AG08395 (cell line): ENCODE measurements at places on chromosomes 5 and 9.

DNA sequence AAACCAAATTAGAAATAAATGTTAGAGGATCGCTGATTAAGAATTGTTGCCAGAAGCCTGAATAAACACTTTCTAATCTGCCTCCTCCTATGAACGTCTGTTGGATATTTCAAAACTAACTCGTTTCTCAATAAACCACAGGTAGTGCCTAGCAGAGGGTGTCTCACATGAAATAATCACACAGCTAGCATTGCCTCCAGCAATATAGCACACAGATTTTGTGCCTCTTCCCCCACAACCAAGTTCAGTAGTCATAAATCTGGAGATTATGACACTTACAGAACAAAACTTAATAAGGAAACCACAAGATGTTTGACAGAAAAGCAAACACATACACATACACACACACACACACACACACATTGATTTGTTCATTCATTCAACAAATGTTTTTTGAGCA is 173.2 kb upstream of the CDH10 start:
- DNase-seq: no peak

DNA sequence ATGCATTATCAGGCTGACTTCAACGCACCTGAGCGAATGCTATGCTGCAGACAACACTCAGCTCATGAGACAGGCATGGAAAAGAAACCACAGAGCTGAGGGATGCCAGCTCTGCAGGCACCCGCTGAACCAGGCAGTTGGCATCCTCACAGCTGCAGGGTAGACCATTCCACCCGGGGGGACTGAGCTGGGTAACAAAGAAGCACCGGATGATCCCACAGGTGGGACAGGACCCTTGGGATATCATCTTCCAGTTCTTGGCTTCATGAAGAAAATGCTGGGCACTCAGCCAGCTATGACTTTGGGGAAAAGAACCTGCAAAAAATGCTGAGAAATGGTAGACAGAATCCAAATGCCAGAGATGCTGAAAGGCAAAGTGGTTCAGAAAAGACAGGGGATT is 9.6 kb downstream of the EPB41L4B start:
- no peak for DNase-seq

GRCh38 chr5:175555168-175555785 is 76.9 kb downstream of the SFXN1 start:
- DNase-seq: no peak

GRCh38 chr9:136021872-136022681 is 60.9 kb upstream of the UBAC1 start:
- no peak for DNase-seq

GRCh38 chr5:164358531-164359259 is 853.3 kb downstream of the MAT2B start:
- DNase-seq: no peak

- DNase-seq: peak; percentile 18
These were observed 337.4 kb downstream of the GLIS3 start for GRCh38 chr9:3962496-3962895.

DNA sequence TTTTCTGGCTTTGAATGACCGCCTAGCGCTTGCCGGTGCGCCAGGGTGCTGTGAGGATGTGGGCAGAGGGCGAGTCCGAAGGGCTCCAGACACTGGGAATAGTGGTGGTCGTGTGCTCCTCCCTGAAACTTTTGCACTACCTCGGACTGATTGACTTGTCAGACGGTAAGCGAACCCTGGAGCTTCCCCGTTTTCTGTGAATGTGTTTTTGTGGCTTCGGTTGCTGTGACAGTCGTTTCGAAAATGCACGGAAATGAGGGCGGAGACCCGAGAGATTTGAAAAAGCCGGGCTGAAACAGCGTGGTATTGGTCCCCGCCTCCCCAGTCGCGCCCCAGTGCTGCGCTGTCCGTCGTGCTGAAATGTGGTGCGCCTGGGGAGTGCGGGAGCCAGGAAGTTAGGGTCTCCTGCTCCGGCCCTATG is 102.5 kb upstream of the GABRP start:
- peak; percentile 53 for DNase-seq

DNA sequence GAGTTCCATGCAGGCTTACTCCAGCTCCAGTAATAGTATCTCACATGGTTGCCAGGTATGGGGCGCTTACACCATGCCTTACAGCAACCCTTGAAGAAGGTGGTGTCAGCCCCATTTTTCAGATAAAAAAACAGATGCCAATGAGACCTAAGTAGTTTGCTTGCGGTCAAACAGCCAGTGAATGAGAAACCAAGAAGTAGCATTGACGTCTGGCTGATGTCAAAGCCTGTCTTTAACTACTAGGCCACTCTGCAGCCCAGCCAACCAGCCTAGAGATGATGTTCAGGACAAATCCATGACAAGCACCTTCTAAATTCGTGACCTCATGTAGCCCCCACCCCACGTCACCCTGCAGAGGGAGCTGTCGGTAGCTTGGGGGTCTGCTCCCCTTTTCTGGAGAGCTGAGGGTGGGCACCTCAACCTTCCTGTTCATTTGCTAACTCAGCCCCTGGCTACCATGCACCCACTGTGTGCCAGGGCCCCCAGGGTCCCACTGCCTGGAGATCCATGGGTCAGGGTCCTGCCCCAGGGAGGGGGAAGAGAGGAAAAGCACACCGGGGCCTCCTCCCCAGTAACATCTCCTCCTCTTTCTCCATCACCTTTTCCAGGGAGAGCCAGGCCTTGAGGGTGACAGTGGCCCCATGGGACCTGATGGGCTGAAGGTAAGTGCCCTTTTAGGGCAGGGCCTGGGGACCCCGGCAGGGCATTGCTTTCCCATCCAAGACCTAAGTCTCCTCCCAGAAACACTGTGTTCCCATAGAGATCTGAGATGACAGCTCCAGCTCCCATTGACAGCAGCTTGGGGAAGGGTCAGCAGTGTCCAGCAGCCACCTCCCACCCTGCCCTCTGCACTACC is 52.5 kb upstream of the ORM1 start:
- no peak for DNase-seq

GRCh38 chr5:116242343-116242742 is 157.5 kb downstream of the COMMD10 start:
- no peak for DNase-seq

DNA sequence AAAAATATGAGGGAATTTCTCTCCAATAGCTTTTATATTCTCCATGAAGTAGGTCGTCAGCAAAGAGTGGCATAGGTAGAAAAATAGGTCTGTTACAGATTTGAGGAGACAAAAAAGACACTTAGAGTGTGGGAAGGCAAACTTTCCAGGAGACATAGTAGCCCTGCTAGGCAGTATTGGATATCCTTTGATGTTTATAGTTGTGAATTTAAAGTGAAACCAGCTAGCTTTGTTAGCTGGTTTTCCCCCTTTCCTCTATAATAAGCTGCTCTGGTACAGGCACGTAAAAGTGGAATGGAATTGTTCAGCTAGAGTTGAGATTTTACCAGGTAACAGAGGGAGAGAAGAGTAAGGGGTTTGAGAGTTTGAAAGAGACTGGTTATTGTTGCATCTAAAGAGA is 17.1 kb upstream of the APC start:
- DNase-seq: no peak

- DNase-seq: no peak
These were observed 552 bp downstream of the OTULINL start for GRCh38 chr5:14581891-14582796.

DNA sequence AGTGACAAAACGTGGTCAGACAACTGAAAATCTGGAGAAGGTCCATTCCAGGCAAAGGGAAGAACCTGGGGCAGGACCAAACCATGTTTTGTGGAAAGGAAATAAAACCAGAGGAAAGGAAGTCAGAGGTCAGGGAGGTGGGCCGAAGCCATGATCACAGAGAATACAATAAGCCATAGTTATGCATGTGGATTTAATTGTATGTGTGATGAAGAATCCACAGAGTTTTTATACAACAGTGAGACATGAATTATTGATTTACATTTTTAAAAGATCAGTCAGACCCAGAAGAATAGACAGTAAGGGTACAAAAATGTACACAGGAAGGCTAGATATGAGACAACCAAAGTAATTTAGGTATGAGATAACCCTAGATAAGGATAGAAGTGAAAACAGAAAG is 20.8 kb downstream of the TTC33 start:
- DNase-seq: peak; percentile 31

- no peak for DNase-seq
These were observed 138.4 kb downstream of the ASTN2 start for GRCh38 chr9:117276444-117276843.

DNA sequence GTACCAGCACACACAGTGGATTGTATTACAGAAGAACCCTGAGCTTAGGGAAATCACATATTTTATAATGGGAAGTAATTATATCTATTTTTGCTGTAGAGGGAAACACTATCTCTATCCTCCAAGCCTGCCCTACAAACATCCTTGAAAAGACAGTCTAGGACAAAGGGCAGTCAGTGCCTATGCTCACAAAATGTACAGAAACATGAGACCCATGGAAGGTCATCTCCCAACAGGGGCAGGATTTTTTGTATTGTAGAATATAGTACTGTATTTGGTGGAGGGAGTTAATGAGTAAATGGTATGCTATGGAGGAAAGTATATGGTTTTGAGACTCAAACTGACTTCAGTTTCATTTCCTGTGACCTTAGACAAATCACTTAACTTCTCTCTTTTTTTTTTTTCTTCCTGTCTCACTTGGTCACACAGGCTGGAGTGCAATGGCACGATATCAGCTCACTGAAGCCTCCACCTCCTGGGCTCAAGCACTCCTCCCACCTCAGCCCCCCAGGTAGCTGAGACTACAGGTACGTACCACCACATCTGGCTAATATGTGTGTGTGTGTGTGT is 5.8 kb upstream of the RAB14 start:
- DNase-seq: no peak

DNA sequence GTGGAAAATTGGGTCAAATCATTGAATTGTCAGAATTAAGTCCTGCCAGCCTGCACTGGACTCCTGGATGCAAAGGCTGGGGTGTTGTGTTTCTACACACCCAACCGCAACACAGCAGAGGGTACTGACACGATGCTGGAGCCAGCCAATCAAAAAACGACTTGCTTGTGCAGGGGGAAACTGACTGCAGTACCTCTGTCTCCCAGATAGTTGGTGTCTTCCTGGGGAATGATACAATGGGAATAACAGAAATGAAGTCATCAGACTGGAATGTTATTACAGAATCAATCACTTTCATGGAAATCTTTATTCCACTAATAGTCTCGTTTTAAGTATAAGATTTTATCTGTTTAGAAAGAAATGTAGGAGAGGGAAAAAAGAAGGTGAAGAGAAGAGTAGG is 330.3 kb downstream of the MLLT3 start:
- peak; percentile 43 for DNase-seq

DNA sequence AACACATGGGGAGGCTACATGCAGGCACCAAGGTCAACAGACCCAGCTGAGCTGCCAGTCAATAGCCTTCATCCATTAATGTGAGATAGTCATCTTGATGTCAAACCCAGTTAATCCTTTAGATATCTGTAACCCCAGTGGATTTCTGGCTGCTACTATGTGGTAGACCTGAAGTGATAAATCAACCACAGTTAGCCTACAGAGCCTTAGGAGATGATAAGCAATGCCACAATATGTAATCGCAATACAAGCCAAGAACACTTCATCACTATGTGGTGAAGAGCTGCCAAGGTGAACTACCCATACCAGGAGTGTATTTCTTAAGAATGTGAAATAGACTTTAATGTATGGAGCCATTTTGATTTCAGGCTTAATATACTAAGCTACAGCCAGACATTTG is 1175.5 kb downstream of the DTWD2 start:
- DNase-seq: no peak

GRCh38 chr9:132401824-132402223 is 4.8 kb downstream of the TTF1 start:
- DNase-seq: no peak

GRCh38 chr5:68000805-68001204 is 214.8 kb upstream of the PIK3R1 start:
- DNase-seq: no peak

DNA sequence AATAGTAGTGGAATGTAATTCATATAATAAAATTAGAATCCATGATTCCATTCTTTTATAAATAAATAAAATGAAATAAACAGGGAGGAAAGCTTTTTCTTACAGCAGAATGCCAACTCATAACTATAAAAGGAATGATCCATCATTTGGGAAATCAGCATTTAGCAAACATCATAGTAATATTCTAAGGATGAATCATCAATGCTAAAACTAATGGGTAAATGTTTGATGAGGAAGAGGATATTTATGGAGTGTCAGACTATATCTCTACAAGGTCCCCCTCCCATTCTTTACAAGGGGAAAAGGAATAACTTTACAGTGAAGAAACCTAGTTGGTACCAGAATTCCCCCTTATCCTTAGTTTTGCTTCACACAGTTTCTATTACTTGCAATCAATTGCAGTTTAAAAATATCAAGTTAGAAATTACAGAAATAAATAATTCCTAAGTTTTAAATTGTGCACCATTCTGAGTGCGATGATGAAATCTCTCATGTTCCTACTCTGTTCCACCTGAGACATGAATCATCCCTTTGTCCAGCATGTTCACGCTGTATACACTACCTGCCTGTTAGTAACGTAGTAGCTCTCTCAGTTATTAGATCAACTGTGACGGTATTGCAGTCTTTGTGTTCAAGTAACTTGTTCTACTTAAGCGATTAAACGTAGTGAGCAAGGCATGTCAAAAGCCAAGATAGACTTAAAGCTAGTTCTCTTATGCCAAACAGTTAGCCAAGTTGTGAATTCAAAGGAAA is 14.2 kb upstream of the JAKMIP2 start:
- no peak for DNase-seq

GRCh38 chr9:33287087-33287490 is 3.2 kb upstream of the NFX1 start:
- DNase-seq: peak; percentile 80

DNA sequence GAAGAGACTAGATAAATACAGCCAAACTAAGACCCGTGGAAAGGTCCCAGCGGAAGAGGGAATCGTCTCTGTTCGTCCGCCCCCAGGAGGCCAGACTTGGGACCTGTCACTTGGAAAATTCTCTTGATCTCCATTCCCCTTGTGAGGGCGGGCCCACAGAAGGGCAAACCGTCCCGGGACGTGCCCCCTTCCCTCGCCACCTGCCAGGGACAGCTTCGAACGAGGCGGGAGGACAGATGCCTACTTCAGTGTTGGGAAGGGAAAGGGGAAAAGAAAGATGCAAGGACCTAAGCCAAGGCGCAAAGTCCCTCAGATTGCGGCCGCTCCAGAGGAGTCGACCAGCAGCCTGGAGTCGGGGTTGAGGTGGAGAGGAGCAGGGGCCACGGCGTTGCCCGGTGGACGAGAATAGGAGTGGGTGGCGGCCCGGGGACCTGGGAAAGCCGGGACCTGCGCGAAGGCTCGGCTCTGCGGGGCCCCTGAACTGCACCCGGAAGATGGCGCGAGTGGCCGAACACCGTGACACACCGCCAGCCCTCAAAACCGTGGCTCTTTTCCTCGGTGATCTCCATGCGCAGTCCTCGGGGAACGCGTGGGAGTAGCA is 4.4 kb upstream of the EBF1 start:
- DNase-seq: no peak

DNA sequence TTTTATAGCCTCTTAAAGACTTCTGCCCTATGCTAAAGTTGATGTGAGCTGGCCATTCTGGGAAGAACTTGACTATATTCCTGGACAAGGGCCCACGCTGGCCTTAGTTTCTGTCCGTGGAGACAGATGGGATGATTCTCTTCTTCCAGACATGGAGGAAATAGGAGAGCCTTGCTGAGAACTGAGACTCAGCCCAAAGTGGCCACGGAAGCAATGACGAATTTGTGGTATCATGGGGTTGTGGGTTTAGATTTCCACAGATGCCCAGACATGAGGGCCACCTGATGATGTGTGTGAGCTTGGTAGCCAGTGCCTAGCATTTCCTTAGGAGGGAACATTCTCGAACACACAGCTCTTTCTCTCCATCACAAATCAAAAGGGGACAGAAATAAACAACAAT is 309.1 kb downstream of the NSG2 start:
- no peak for DNase-seq

GRCh38 chr5:139633295-139634027 is 14.7 kb upstream of the CXXC5 start:
- peak; percentile 80 for DNase-seq
